Mononuclear cell (primary cell): ENCODE measurements at places on chromosomes 11 and 22. TPM values are rescaled to one million over a fixed set of nuclear protein-coding genes. Genes with fewer than 3 reads are reported as not detected.

The KLHL35 gene
- total RNA-seq, result 0.52 TPM

The OR8D4 gene
- total RNA-seq, result not detected

The KRTAP5-8 gene
- total RNA-seq, result not detected

The C1QTNF5 gene
- total RNA-seq, result not detected

The MRPL23 gene
- total RNA-seq, result 65.4 TPM

The RIBC2 gene
- total RNA-seq, result 0.31 TPM

The PDGFB gene
- 1.2 TPM for total RNA-seq

The RAB39A gene
- total RNA-seq, result 1.6 TPM

The FOLR1 gene
- total RNA-seq, result not detected

The GAL3ST3 gene
- not detected for total RNA-seq

The SMC1B gene
- total RNA-seq, result 0.10 TPM

The MUC5AC gene
- total RNA-seq, result under 0.01 TPM

The ZP1 gene
- not detected for total RNA-seq

The POU2AF2 gene
- not detected for total RNA-seq

The APOA4 gene
- not detected for total RNA-seq

The MUC6 gene
- total RNA-seq, result under 0.01 TPM

The GNG3 gene
- total RNA-seq, result not detected

The OVOL1 gene
- total RNA-seq, result not detected

The TMEM134 gene
- total RNA-seq, result 18.4 TPM

The MMP13 gene
- total RNA-seq, result not detected

The FAM111B gene
- total RNA-seq, result 3.3 TPM

The PIK3C2A gene
- total RNA-seq, result 44.9 TPM

The KREMEN1 gene
- 0.42 TPM for total RNA-seq

The SAA4 gene
- total RNA-seq, result not detected

The SBF2 gene
- total RNA-seq, result 35.1 TPM

The MPZL2 gene
- 1.5 TPM for total RNA-seq

The CYB5R2 gene
- 1.5 TPM for total RNA-seq

The VSIG10L2 gene
- total RNA-seq, result not detected

The VSIG2 gene
- total RNA-seq, result 0.42 TPM

The HRAS gene
- 7.1 TPM for total RNA-seq

The NCAM1 gene
- 9.6 TPM for total RNA-seq

The AIFM3 gene
- total RNA-seq, result 5.2 TPM

The MYO18B gene
- 0.31 TPM for total RNA-seq

The PICK1 gene
- 10.6 TPM for total RNA-seq

The DAGLA gene
- 0.94 TPM for total RNA-seq

The C11orf91 gene
- total RNA-seq, result not detected

The KRTAP5-2 gene
- not detected for total RNA-seq

The MS4A7 gene
- 28.7 TPM for total RNA-seq

The B4GALNT4 gene
- total RNA-seq, result 0.21 TPM

The BRMS1 gene
- 51.7 TPM for total RNA-seq

The PVALB gene
- 0.73 TPM for total RNA-seq

The FOLH1 gene
- total RNA-seq, result not detected

The CNIH2 gene
- 1.0 TPM for total RNA-seq

The OR6A2 gene
- total RNA-seq, result not detected

The NLRP14 gene
- under 0.01 TPM for total RNA-seq

The LINC01488 gene
- not detected for total RNA-seq

The NXPE4 gene
- not detected for total RNA-seq

The CACNA1I gene
- 8.0 TPM for total RNA-seq
